HAP-1 (cell line): ENCODE measurements at places on chromosomes 7 and 10.
A peak's percentile ranks its signal among the peaks of the same experiment; 100 is the strongest.

GRCh38 chr7:135964791-135965190 lies 12.4 kb downstream of the MTPN start:
- no peak for DNase-seq

GRCh38 chr7:4113976-4114375 lies 568.1 kb upstream of the FOXK1 start:
- no peak for DNase-seq

DNA sequence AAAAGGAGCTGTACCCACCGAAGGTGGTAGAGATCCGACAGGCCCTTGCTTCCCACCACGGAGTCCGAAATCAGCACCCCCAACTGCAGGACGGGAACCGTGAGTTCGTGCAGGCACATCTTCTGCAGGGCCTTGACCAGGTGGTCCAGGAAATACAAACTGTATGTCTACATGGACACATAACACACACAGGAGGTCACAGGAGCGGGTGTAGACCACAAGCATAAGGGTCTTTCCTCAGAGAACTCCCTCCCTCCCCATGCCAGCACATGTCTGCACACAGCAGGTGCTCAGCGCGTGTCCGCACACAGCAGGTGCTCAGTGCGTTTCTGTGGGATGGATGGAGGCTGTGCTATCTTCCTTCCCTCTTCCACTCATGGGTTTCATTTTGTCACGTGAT lies 69.7 kb downstream of the CFAP46 start:
- no peak for DNase-seq

- no peak for DNase-seq
These were observed 66.7 kb upstream of the AQP1 start for GRCh38 chr7:30844916-30845315.

- no peak for DNase-seq
These were observed 54.2 kb downstream of the GUSB start for GRCh38 chr7:65927489-65928448.

- DNase-seq = no peak
These were observed 1.1 kb downstream of the SP4 start for GRCh38 chr7:21429021-21429420.

GRCh38 chr10:78215645-78216044 lies 182.0 kb downstream of the RPS24 start:
- no peak for DNase-seq

GRCh38 chr7:95476072-95476847 lies 9.5 kb upstream of the ASB4 start:
- no peak for DNase-seq

- peak; percentile 27 for DNase-seq
These were observed 699 bp downstream of the CLIP2 start for GRCh38 chr7:74289659-74290552.

DNA sequence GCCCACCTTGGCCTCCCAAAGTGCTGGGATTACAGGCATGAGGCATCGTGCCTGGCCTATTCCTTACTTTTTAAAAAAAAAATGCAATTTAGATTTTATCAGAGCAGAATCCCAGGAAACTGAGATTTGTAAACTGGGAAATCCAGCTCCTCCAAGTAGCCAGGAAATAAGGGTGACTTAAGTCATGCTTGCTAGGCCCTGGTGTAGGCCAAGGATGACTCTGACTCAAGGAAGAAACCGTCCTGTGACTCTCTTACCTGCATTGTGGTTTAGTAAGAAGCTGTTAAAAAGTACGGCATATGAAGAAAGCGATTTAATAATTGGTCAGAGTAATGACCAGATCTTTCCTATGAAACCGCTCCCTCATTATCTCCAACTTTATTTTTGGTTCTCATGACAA lies 10.2 kb downstream of the PFKP start:
- no peak for DNase-seq

GRCh38 chr7:158343526-158343925 lies 244.1 kb downstream of the PTPRN2 start:
- no peak for DNase-seq

GRCh38 chr10:18501629-18502028 lies 149.8 kb downstream of the NSUN6 start:
- DNase-seq = no peak

DNA sequence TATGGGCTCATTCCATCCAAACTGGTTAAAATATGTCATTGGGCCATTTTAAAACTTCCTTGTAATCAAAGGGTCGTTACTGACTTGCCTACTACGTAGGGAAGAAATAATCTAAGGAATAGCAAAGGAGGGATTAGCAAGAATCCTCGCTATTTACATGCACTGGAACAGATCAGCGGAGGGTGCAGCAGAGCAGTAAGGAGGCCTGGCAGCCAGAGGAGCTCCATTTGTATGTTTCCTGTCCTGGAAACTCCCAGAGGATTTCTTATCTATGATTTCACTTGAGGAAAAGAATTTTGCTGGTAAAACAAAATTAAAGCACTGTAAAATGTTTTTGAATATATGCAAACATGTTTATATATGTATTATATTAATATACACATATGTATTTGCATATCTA lies 107.3 kb downstream of the TPK1 start:
- DNase-seq = no peak

GRCh38 chr10:126191192-126191591 lies 197.1 kb downstream of the ADAM12 start:
- DNase-seq = no peak

- DNase-seq = no peak
These were observed 31.5 kb downstream of the CHCHD3 start for GRCh38 chr7:133050200-133050995.

GRCh38 chr7:122256046-122256445 lies 48.5 kb downstream of the FEZF1 start:
- DNase-seq = no peak

DNA sequence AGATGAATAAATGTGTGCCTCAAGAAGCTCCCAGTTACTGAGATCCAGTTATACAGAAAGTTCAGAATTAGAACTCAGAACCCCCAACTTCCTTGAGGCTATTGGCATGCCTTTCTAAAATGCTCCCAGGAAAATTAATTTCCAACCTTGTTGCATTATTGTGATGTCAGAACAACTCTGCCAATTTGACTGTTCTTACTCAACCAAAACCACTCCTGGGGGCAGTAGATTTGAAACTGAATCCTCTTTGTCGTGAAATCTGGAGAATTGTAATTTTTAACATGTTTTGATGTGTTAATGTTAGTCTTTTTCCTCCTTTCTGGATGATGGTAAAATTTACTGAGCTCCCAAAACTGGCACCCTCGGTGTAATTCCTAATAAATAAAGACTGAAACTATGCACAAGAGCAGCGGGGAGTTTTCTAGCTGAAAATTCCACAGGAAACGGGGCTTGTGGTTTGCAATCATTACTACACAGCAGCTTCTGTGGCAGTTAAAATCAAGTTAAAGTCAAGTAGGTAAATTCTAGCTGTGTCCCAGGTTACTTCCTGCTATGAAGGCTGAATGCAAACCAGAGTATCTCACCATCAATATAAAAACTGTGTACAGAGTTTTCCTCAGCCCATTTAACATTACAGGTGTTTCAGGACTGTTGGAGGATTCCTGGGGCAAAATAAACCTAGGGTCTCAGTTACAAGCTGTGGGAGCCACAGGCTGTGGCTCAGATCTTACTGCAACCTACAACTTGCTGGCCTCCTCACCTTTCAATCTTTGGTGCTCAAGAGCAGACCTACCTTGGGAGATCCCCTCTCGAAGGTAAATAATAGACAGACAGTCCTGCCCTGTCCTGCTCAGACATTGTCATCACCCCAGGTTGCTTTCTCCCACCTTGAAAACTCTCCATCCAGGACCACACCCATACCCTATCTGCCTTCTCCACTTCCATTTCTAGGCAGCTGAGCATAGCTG lies 156.3 kb upstream of the KMT2E start:
- no peak for DNase-seq

DNA sequence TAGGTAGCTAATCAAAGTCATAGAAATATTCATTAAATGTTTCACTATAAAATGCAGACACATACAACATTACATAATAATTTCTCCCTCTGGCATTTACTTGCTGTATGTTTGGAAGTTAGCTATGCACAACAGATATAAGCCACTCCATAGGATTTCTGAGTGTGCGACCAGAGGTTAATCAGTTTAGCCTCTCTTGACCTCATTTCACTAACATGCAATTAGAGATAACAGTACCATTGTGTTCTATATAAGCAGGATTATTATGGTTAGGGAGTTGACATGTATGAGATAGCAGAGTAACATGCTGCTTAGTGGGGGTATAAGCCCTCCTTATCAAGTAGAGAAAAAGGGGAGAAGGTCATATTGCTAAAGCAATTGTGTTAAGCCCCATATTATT lies 26.4 kb downstream of the GLUD1 start:
- DNase-seq = no peak

GRCh38 chr7:123860848-123861247 lies 15.9 kb downstream of the HYAL4 start:
- DNase-seq = no peak

- DNase-seq = peak; percentile 89
These were observed 8.9 kb upstream of the EXOC6 start for GRCh38 chr10:92839191-92840085.

GRCh38 chr7:70830426-70830825 lies 301.5 kb upstream of the GALNT17 start:
- DNase-seq = no peak

GRCh38 chr10:35415505-35415904 lies 79.2 kb downstream of the CCNY start:
- no peak for DNase-seq

- no peak for DNase-seq
These were observed 195.7 kb upstream of the CELF2 start for GRCh38 chr10:10821926-10822325.

GRCh38 chr7:69619635-69620034 lies 21.4 kb downstream of the AUTS2 start:
- no peak for DNase-seq

- DNase-seq = no peak
These were observed 129.1 kb downstream of the PRKG1 start for GRCh38 chr10:51203359-51203758.

- no peak for DNase-seq
These were observed 336.8 kb upstream of the IGFBP3 start for GRCh38 chr7:46257761-46258448.

DNA sequence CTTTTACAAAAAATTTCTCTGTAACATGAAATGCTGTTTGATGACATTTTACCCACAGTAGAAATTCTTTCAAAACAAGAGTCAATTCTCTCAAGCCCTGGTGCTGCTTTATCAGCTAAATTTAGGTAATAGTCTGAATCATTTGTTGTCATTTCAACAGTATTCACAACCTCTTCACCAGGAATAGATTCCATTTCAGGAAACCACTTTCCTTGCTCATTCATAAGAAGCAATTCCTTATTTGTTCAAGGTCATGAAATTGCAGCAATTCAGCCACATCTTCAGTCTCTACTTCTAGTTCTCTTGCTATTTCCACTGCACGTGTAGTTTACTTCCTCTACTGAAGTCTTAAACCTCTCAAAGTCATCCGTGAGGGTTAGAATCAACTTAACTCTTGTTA lies 14.1 kb downstream of the STAG3 start:
- DNase-seq = no peak

- DNase-seq = no peak
These were observed 445.0 kb downstream of the PARD3 start for GRCh38 chr10:34370126-34370525.

DNA sequence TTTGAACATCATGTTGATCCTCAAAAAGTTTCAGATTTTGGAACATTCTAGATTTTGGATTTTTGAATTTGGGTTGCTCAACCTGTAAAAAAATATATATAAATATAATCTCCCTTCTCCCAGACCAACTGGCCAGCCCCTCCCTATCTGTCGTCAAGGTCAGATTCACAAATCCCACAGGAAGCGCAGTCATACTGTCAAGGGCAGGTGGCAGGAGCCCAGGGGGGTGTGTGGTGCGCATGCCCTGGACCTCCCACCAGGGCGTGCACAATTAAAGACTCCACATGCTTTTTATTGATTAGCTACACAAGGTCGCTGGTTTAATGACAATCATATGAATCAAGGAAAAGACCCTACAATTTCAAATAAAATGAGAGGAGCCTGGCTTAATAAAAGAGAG lies 77.0 kb upstream of the EEPD1 start:
- no peak for DNase-seq

DNA sequence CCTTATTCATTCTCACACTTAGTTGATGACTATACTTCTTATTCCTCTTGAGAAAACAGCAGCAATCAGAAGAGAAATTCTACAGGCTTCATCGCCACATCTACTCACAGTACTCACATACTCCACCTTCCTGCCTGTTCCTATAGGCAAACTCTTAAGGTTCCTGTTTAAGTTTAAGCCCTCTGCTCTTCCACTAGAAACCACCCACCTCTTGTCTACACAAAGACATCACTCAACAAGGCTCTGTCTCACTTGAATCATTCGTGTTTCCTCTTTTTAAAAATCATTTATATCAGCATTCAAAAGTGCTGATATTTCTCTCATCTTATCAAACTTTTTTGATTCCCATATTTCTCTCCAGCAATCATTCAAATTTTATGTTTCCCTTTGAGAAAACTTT lies 85.5 kb upstream of the ADO start:
- DNase-seq = no peak

DNA sequence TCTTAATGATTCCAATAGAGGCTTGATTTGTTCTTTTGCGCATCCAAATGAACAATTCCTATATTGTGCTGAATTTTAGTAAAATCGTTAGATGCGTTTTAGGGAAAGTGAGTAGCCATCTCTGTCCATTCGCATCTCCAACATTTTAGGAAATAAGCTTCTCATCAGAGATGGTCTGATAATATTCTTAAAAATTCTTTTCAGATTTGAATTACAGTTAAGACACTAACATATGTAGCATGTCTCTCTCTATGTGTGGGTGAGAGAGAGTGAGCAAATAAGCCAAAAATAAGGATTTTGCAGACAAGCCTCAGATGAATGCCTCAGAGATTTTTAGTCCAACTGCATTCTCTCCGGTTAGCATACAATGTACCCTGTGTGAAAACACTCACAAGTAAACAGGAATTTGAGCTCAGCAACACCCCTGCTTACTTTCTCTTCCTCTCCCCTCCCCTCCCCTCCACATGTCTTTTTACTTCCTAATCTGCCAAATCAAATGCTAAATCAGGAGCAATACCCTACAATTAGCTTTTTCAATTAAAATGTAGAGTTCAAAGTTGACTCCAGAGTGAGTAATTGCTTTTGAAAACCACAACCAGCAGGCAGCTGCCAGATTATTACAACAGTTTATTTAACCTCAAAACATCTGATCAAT lies 354.4 kb downstream of the CRPPA start:
- no peak for DNase-seq

DNA sequence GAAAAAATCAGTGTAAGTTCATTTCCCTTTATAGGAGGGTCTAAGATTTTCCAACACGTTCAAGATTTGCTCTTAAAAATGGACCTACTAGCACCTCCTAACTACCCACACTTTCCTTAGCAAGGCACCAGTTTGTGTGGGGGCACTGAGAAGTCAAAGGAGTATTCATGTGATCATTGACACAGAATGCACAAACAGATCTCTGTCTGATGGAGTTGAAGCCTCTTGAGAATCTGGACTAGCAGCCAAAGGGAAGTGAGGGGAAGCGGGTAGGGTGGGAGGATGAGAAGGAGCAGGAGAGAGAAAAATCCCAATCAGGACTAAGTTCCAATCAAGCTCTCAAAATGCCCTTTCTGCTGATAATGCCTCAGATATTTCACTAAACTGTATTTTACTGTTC lies 4.1 kb downstream of the MMS19 start:
- no peak for DNase-seq
